ENCODE measurements at places on chromosomes 6 and 20. TPM values are rescaled to one million over a fixed set of nuclear protein-coding genes. Genes with fewer than 3 reads are reported as not detected.
A peak's percentile ranks its signal among the peaks of the same experiment; 100 is the strongest.

DNA sequence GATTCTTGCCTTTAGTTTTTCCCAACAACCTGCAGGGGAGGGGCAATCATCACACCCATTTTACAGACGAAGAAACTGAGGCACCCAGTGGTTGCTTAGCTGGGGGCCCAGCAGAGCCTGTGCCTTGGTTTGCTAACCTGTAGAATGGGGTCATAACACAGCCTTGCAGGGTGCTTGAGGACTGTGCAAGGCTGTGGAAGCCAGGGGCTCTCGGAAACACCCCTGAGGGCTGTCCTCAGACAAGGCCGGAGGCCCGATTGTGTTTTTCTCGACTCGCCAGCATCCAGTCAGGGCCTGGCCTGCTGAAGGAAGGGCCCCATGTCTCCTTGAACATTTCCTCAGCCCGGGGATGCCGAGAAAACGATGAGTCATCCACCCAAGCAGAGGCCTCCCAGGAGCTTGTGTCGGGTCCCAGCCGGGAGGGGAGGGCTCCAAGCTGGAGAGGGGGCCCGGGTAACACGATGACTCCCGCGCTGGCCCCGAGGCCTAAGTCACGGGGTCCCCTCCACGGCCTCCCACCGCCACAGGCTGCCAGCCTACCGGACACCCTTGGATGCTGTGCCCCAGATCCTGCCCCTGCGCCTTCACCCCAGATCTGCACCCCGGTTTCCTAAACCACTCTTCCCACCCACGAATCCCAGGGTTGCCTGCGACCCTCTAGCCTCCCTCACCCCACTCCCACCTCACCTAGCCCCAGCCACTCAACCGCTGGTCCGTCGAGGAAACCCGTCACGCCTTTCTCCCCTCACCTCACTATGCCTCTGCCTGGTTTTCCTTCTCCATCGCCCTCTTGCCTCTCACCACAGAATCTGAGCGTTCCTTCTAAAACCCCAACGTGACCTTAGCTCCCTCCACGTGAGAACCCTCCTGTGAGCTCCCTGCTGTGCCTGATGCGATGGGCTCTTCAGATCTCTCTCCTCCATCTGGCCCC lies 10.6 kb downstream of the NOL4L start:
- peaks cover 24% of the 10 kb centered on the region for H3K4me1 ChIP-seq
- H3K4me3 ChIP-seq: no peak overlapping the region
- DNase-seq: no peak
- peak overlapping the region; percentile 39 for H3K27ac ChIP-seq
- no peaks in the 10 kb centered on the region for H3K27me3 ChIP-seq

- peaks cover 16% of the 10 kb centered on the region for H3K36me3 ChIP-seq
- peaks cover 12% of the 10 kb centered on the region for H3K4me1 ChIP-seq
- H3K4me3 ChIP-seq: no peak overlapping the region
- no peaks in the 10 kb centered on the region for H3K27me3 ChIP-seq
Measured at GRCh38 chr20:63204362-63204761, 11.6 kb downstream of the YTHDF1 start.

DNA sequence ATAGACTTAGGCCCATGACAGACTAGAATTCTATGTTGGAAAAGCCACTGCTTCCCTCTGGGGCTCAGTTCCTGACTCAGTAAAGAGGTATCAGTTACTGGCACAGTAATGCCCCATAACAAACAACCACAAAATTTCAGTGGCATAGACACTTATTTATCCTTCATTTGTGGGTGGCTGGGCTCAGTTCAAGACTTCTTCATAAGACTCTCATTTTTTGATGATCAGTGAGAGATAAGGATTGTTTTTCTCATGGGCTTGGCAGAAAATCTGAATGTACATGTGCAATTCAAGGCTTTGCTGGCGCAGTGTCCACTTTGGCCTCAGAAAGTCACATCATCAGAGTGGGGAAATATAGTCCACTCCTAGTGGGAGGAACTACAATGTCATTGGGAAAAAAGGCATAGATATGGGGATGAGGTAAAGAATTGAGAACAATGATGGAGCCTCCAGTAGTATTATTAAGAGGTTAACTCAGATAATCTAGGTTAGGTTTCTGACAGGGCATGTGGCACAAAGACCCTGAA lies 384.6 kb upstream of the FLRT3 start:
- DNase-seq: no peak
- no peaks in the 10 kb centered on the region for H3K36me3 ChIP-seq
- no peaks in the 10 kb centered on the region for H3K4me1 ChIP-seq

- no peak for DNase-seq
- H3K4me3 ChIP-seq: no peak overlapping the region
- H3K4me1 ChIP-seq: peaks cover 12% of the 10 kb centered on the region
- no peaks in the 10 kb centered on the region for H3K36me3 ChIP-seq
- no peaks in the 10 kb centered on the region for H3K27me3 ChIP-seq
- H3K27ac ChIP-seq: peak overlapping the region; percentile 35
Measured at GRCh38 chr6:26280407-26280806, 84.6 kb upstream of the BTN3A2 start.

DNA sequence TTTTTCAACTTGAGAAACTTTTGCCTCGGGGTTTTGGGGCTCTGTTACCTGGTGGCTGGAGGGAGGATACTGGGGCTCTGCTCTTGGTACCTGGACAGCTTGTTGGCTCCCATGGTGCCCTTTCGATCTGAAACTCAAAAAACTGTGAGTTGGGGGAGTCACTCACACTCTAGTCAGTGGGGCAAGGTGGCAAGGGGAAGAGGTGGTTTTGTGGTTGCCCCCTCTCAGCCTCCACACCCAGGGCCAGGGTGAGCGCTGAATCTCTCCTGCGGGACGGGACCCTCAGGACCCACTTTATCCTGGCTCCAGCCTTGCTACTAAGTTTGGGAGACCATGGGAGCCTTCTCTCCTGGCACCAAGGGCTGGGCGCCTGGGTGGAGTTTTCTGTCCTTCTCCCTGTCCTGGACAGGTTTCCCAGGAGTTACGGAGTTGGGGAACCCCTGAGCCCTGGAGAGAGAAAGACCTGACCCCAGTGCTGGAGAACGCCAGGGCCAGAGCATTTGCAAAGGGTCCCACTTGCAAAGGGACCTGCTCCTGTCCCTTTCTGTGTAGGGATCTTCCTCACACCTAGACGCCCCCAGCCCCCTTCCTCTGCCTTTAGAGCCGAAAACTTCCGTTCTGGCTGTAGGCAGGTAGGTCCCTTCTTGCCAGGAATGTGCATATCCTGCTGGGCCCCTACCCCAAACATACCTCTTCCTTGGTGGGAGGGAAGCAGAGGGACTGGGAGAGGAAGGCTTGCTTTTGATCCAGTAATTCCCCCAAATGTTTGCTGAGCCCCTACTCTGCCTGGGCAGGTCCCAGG lies 2.9 kb downstream of the FOXP4 start:
- no peak for DNase-seq
- no peaks in the 10 kb centered on the region for H3K27me3 ChIP-seq
- no peaks in the 10 kb centered on the region for H3K36me3 ChIP-seq
- no peaks in the 10 kb centered on the region for H3K4me1 ChIP-seq
- no peak overlapping the region for H3K4me3 ChIP-seq
- H3K27ac ChIP-seq: no peak overlapping the region

DNA sequence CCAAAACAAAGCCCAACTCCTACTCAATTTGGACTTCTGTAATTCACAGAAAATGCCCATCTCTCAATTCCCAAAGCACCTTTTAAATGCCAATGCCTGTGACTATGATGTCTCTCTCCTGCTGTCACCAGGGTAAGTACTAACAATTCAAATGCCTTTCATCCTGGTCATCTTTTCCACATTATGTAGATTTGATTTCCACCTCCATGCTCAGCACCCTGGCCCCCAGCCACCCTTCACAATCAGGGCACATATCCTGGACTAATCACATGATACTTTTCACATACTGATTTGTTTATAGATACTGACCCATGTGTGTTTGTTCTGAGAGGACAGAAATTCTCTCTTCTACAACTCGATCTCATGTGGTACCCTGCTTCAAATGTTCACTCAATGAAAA lies 236.3 kb downstream of the PTPRK start:
- DNase-seq: no peak
- H3K36me3 ChIP-seq: no peaks in the 10 kb centered on the region
- no peaks in the 10 kb centered on the region for H3K4me1 ChIP-seq
- H3K27me3 ChIP-seq: no peaks in the 10 kb centered on the region
- H3K27ac ChIP-seq: no peak overlapping the region

DNA sequence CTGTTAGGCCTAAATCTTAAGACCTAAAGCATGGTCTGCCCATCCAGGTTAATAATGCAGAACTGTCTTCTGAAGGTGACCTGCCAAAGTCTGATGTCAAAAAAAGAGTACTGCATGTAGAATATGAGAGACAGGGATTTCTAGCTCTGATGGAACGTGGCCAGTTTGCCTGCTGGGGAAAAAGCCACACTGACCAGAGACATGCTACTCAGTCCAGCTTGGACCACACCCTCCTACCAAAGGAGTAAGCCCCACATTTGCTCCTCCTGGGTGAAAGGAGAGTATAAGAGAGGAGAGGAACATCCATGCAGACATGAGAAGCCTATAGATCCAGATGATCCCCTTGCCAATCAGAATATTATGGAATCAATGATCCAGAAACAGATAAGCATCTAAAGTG lies 229.9 kb upstream of the RUNX2 start:
- H3K4me3 ChIP-seq: no peak overlapping the region
- no peaks in the 10 kb centered on the region for H3K27me3 ChIP-seq
- no peaks in the 10 kb centered on the region for H3K4me1 ChIP-seq
- H3K36me3 ChIP-seq: no peaks in the 10 kb centered on the region

DNA sequence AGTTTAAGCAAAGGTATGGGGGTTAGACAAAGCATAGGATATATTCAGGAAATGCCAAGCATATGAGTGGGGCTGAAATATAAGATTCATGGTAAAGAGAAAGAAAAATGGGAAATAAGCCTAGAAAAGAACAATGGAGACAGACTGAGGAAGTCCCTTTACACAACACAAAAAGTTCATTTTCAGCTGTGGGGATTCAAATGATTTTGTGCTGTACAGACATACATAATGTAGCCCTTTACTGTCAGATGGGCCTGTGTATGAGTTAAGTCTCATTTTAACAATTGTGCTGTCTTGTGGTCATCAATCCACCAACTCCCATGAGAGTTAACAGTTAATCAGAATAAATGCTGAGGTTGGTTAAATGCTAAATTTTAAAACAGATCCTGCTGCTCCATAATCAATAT lies 37.2 kb downstream of the REV3L start:
- H3K27me3 ChIP-seq: no peaks in the 10 kb centered on the region
- H3K27ac ChIP-seq: no peak overlapping the region
- peaks cover 14% of the 10 kb centered on the region for H3K4me1 ChIP-seq
- DNase-seq: no peak
- H3K36me3 ChIP-seq: no peaks in the 10 kb centered on the region

MOG gene
- not detected for total RNA-seq

PACRG gene
- total RNA-seq: 0.59 TPM

RAET1L gene
- not detected for total RNA-seq

ETV7 gene
- 2.0 TPM for total RNA-seq

Measured in Panc1 (cell line).